GM23338 (cell line): ENCODE measurements at places on chromosomes 4 and X. TPM values are rescaled to one million over a fixed set of nuclear protein-coding genes. Genes with fewer than 3 reads are reported as not detected.

The PIN4 gene
- 3.5 and 7.2 TPM in 2 replicates for total RNA-seq

The ITIH6 gene
- total RNA-seq, result not detected in 2 replicates

The ERVMER34-1 gene
- total RNA-seq, result 30.9 and 34.1 TPM in 2 replicates

The ABCG2 gene
- total RNA-seq, result 6.1 and 10.6 TPM in 2 replicates

The TSC22D3 gene
- total RNA-seq, result 10.9 and 20.0 TPM in 2 replicates

The PAGE5 gene
- not detected in 2 replicates for total RNA-seq

The CDKL2 gene
- total RNA-seq, result 1.7 and 1.8 TPM in 2 replicates

The SPANXC gene
- not detected in 2 replicates for total RNA-seq

The FRMPD4 gene
- 0.80 and 2.4 TPM in 2 replicates for total RNA-seq

The TIGD2 gene
- 6.7 and 8.7 TPM in 2 replicates for total RNA-seq

The TBX22 gene
- total RNA-seq, result 0.24 TPM in 1 of 2 replicates, not detected in the other

The F9 gene
- not detected in 2 replicates for total RNA-seq

- no peaks in the 10 kb centered on the region for H3K36me3 ChIP-seq
- no peak for DNase-seq
- H3K27me3 ChIP-seq, result no peaks in the 10 kb centered on the region
- H3K4me1 ChIP-seq, result peaks cover 23% of the 10 kb centered on the region
- H3K27ac ChIP-seq, result no peak overlapping the region
Observed at GRCh38 chr4:171017593-171017992, 795.6 kb upstream of the GALNTL6 start.

DNA sequence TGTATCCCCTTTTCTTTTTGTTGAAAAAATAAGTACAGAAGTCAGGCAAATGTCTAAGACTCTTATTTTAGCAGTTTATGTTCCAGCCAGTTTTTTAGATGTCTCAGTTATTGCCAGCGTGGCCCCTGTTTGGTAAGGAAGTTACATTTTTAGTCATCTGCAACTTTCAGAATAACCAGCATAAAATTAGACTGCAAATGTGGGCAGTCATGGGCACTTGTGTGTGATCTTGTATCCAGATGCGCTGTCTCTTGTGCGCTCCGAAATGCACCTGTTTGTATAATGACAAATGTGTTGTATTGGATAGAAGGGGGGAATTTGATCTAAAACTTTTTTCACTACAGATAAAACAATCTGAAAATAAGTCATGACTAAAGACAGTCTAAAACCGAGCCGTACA lies 44.3 kb upstream of the CLCN4 start:
- no peaks in the 10 kb centered on the region for H3K27me3 ChIP-seq
- no peak overlapping the region for H3K4me3 ChIP-seq
- no peaks in the 10 kb centered on the region for H3K4me1 ChIP-seq
- H3K27ac ChIP-seq, result no peak overlapping the region
- H3K36me3 ChIP-seq, result no peaks in the 10 kb centered on the region; the same call in 1 of the 2 replicates

GRCh38 chrX:154855256-154855655 lies 20.8 kb upstream of the SMIM9 start:
- H3K36me3 ChIP-seq, result no peaks in the 10 kb centered on the region
- H3K27me3 ChIP-seq, result no peaks in the 10 kb centered on the region
- no peak overlapping the region for H3K4me3 ChIP-seq
- DNase-seq, result peak; percentile 1
- H3K4me1 ChIP-seq, result no peaks in the 10 kb centered on the region
- H3K27ac ChIP-seq, result no peak overlapping the region

- H3K27me3 ChIP-seq, result no peaks in the 10 kb centered on the region
- no peak for DNase-seq
- H3K4me1 ChIP-seq, result peaks cover 4% of the 10 kb centered on the region; the same call in 1 of the 2 replicates
- H3K4me3 ChIP-seq, result no peak overlapping the region
Observed at GRCh38 chr4:14903321-14903720, 99.0 kb upstream of the CPEB2 start.

GRCh38 chr4:129355516-129355915 lies 259.6 kb downstream of the C4orf33 start:
- no peaks in the 10 kb centered on the region; the same call in 1 of the 2 replicates for H3K4me1 ChIP-seq
- no peak for DNase-seq

GRCh38 chr4:86280246-86280645 lies 79.6 kb downstream of the MAPK10 start:
- 0 out of 2 replicates have a peak, but pooled peaks cover 6% of the 10 kb centered on the region for H3K4me1 ChIP-seq
- no peak overlapping the region for H3K27ac ChIP-seq
- H3K36me3 ChIP-seq, result no peaks in the 10 kb centered on the region
- H3K27me3 ChIP-seq, result no peaks in the 10 kb centered on the region

DNA sequence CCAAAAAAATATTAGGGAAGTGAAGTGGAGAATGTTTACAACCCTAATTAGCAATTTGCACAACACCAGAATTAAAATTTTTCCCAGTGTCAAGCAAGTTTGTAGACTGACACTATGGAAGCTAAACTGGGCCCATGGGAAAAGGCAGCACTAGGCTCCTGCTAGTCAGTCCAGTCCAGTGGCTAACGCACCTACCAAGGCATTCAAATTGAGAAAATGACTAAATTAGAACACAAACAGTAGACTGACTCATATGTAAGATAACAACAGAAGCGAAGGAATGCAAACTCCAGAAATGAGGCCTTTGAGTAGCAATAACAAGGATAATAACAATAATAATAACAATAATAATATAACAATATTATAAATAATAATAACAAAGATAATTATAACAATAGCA lies 90.7 kb downstream of the GRIA3 start:
- no peaks in the 10 kb centered on the region for H3K4me1 ChIP-seq
- no peak overlapping the region for H3K4me3 ChIP-seq
- H3K27me3 ChIP-seq, result no peaks in the 10 kb centered on the region

- H3K27ac ChIP-seq, result no peak overlapping the region
- no peaks in the 10 kb centered on the region for H3K36me3 ChIP-seq
- H3K4me1 ChIP-seq, result peaks cover 13% of the 10 kb centered on the region
- no peaks in the 10 kb centered on the region for H3K27me3 ChIP-seq
- no peak for DNase-seq
- H3K4me3 ChIP-seq, result no peak overlapping the region
Observed at GRCh38 chr4:169068423-169068822, 58.4 kb upstream of the CBR4 start.

- H3K4me3 ChIP-seq, result peak overlapping the region; percentile 29
- H3K27me3 ChIP-seq, result no peaks in the 10 kb centered on the region
- peaks cover 82% of the 10 kb centered on the region for H3K4me1 ChIP-seq
- H3K36me3 ChIP-seq, result no peaks in the 10 kb centered on the region
- peak overlapping the region; percentile 50 for H3K27ac ChIP-seq
- DNase-seq, result no peak
Observed at GRCh38 chr4:183181081-183181480, 82.0 kb downstream of the WWC2 start.

DNA sequence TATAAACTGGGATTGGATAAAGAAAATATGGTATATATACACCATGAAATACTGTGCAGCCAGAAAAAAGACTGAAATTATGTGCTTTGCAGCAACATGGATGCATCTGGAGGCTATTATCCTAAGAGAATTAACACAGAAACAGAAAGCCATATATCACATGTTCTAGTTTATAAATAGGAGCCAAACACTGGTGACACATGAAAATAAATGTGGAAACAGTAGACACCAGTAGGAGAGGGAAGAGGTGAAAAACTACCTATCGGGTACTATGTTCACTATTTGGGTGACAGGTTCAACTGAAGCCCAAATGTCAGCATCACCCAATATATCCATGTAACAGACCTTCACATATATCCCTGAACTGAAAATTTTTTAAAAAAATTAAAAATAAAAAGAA lies 725.1 kb downstream of the C4orf33 start:
- H3K27me3 ChIP-seq, result no peaks in the 10 kb centered on the region
- no peak for DNase-seq
- no peak overlapping the region for H3K27ac ChIP-seq
- H3K36me3 ChIP-seq, result no peaks in the 10 kb centered on the region
- H3K4me1 ChIP-seq, result no peaks in the 10 kb centered on the region

DNA sequence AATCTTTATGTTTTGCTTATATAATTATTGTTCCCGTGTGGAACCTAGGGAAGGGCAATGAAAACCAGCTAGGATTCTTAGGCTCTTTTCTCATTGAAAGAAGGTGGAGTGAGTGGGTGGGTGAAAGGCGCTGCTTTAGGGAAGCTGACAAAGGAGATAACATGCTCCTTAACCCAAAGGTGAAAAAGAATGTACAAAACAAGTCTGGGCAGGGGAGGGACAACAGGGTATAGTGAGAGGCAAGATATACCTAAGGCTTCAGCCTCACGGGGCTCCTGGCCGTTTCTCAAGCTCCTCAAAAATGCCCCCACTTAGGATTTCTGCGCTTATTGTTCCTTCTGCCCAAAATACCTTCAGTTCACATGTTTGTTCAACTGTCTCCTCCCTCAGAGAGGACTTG lies 1.8 kb downstream of the SH2D1A start:
- H3K36me3 ChIP-seq, result no peaks in the 10 kb centered on the region
- no peaks in the 10 kb centered on the region for H3K27me3 ChIP-seq
- no peak overlapping the region for H3K27ac ChIP-seq
- no peak for DNase-seq

DNA sequence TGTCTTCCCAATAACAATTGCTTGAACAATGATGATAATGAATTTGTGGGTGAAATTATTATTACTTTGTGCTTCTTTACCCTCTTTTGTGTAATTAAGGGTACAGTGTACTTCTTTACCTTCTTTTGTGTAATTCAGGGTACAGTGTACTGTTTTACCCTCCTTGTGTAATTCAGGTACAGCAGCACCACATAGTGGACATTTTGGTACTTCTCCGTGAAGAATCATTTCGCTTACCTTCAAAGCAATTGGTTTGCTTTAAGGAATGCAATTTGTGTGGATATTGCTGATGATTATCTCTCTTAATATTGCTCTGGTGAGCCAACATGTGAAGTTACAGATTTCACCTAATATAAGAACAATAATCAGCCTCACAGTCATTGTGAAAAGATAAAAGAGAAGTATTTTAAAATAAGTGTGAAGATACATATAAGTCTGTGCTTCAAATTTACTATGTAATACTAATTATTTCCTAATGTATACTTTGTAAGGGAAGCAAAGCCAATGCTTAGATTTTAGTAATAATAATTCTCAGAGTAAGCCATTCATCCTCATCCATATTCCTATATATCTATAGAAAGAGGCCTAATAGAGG lies 27.2 kb upstream of the SEC24B start:
- no peaks in the 10 kb centered on the region for H3K36me3 ChIP-seq
- no peak overlapping the region for H3K4me3 ChIP-seq
- no peaks in the 10 kb centered on the region for H3K27me3 ChIP-seq
- peak; percentile 83 for DNase-seq

GRCh38 chr4:30725562-30725961 lies 5.4 kb downstream of the PCDH7 start:
- no peaks in the 10 kb centered on the region for H3K36me3 ChIP-seq
- H3K27me3 ChIP-seq, result peaks cover 43% of the 10 kb centered on the region
- peaks cover 9% of the 10 kb centered on the region; the same call in 1 of the 2 replicates for H3K4me1 ChIP-seq

- H3K27ac ChIP-seq, result no peak overlapping the region
- no peak overlapping the region for H3K4me3 ChIP-seq
- H3K36me3 ChIP-seq, result no peaks in the 10 kb centered on the region
Observed at GRCh38 chr4:155946486-155946885, 7.2 kb downstream of the CTSO start.

- DNase-seq, result no peak
- H3K27ac ChIP-seq, result no peak overlapping the region
- H3K4me3 ChIP-seq, result no peak overlapping the region
- no peaks in the 10 kb centered on the region for H3K4me1 ChIP-seq
Observed at GRCh38 chr4:88107406-88108107, 50.9 kb downstream of the ABCG2 start.

DNA sequence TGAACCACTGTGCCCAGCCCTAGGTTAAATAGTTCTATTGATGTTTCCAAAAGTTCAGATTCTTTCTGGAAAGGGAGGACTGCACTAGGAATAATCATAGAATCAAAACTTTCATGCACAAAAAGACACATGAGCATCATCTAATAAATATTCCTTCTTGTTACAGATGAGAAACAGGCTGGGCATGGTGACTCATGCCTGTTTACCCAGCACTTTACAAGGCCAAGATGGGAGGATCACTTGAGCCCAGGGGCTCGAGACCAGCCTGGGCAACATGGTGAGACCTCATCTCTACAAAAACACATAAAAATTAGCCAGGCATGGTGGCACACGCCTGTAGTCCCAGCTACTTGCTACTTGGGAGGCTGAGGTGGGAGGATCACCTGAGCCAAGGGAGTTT lies 27.7 kb downstream of the LARP7 start:
- peaks cover 9% of the 10 kb centered on the region; the same call in 1 of the 2 replicates for H3K4me1 ChIP-seq
- H3K27ac ChIP-seq, result no peak overlapping the region
- no peaks in the 10 kb centered on the region for H3K27me3 ChIP-seq

DNA sequence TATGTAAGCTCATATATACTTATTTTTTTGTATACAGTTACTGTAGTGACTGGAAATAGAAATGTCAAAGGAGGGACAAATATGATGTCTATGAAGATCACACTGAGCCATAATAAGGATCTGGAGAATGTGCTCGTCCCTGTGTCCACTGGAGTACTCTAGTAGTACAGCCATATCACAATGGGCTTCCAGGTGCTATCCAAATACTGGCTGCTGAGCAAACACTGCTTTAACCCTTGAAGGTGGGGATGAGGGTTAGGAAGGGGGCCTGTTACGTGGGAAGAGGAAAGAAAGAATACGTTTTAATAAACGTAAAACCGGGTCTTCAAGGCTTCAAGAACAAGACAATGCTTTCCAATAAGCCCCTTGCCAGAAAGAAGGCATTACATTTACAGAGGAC lies 29.8 kb upstream of the TMEM150C start:
- H3K27ac ChIP-seq, result no peak overlapping the region
- H3K36me3 ChIP-seq, result no peaks in the 10 kb centered on the region
- peak; percentile 30 for DNase-seq
- peaks cover 36% of the 10 kb centered on the region for H3K4me1 ChIP-seq
- H3K4me3 ChIP-seq, result no peak overlapping the region

DNA sequence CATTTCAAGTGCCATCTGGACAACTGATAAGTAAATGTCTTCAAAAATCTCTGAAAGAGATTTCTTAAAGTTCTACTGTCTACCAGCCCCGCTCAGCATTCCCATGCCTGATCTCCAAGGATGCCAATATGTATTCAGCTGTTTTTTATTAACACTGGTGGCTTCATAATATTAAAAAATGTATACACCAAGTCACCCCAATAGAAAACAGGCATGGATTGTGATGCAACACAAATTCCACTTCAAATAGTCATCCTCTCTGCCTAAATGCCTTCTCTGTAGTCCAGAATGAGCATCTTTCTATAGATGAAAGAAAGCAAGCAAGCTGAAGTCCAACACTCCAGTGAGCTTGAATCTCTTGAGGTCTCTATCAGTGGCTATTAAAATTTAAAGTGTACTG lies 152.2 kb upstream of the PPARGC1A start:
- H3K36me3 ChIP-seq, result no peaks in the 10 kb centered on the region
- H3K27ac ChIP-seq, result no peak overlapping the region
- H3K4me1 ChIP-seq, result no peaks in the 10 kb centered on the region
- H3K4me3 ChIP-seq, result no peak overlapping the region

- no peaks in the 10 kb centered on the region for H3K27me3 ChIP-seq
- no peaks in the 10 kb centered on the region for H3K36me3 ChIP-seq
- no peak overlapping the region for H3K4me3 ChIP-seq
- no peaks in the 10 kb centered on the region for H3K4me1 ChIP-seq
- no peak overlapping the region for H3K27ac ChIP-seq
Observed at GRCh38 chrX:78237127-78237526, 90.3 kb downstream of the CYSLTR1 start.

- no peaks in the 10 kb centered on the region for H3K36me3 ChIP-seq
- no peaks in the 10 kb centered on the region for H3K4me1 ChIP-seq
- H3K27me3 ChIP-seq, result no peaks in the 10 kb centered on the region
- H3K27ac ChIP-seq, result no peak overlapping the region
- no peak for DNase-seq
- H3K4me3 ChIP-seq, result no peak overlapping the region
Observed at GRCh38 chr4:87141428-87141827, 79.0 kb downstream of the KLHL8 start.

- no peak overlapping the region for H3K4me3 ChIP-seq
- DNase-seq, result peak; percentile 68
- H3K27ac ChIP-seq, result no peak overlapping the region
- H3K27me3 ChIP-seq, result no peaks in the 10 kb centered on the region
Observed at GRCh38 chrX:124211312-124211942, 121.0 kb upstream of the TEX13D start.
